Stimulated activated CD4-positive, alpha-beta T cell treated with anti-CD3 and anti-CD28 coated beads, Interleukin-2, amount 100 ng/mL, for 24 hours (primary cell): ENCODE measurements at places on chromosomes 6 and 20.

DNA sequence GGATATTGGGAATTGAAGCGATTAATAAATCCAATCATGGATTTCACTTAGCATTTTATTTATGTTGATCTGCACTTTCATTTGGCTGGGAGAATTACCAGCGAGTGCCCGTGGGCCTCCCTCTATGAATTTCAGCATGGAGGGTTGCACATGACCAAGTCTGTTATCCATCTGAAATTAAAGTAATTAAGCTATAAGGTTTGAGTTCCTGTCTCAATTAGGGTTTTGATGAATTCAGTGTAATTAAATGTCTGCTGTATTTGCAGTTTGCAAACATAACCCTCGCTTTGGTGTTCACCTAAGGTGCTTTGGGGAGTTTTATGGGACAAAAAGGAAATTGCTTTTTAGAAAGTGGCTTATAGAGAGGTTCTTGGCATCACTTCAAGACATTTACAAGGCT, 169.8 kb upstream of the RIN2 start:
- no peak for DNase-seq

GRCh38 chr20:49149281-49150045, 38.7 kb downstream of the STAU1 start:
- DNase-seq: no peak

GRCh38 chr6:140108167-140108566, 733.7 kb upstream of the CITED2 start:
- no peak for DNase-seq

DNA sequence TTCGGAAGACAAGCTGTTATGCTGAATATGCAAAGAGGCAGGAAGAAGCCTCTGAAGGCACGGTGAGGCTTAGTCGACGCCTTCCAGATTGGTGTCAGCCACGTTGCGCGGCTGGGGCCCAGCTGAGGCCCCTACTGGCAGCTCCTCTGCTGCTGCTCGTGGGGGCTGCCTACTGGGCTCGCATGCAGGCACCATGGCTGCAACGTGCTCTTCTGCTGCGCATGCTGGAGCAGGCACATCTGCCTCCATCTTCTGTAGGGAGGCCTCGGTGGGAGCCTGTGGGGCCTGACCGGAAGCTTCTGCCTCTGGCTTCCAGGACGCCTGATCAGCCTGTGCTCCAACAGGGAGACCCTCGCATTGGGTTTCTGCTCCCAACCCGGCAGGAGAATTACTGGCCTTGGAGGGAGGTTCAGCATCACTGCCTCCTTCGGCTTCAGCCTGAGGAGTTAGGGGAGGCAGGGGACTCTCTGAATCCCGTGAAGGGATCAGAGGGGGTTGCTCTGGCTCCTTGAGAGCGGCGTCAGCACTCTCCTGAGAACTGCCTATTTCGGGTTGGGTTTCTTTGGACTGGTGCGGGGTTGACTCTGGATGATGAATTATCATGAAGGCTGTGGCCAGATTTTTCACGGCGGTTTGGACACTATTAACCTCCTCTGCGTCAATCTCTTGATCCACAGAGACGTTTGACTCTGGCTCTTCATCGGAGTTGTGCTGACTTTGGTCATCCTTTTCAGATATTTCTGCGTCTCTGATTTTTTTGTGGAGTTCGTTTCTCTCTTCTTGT, 49.1 kb downstream of the TXLNB start:
- no peak for DNase-seq

GRCh38 chr6:116945809-116946208, 68.8 kb downstream of the RFX6 start:
- no peak for DNase-seq

- no peak for DNase-seq
Measured at GRCh38 chr6:143752459-143752858, 74.7 kb downstream of the PHACTR2 start.

GRCh38 chr20:57698867-57699275, 10.9 kb downstream of the PMEPA1 start:
- no peak for DNase-seq

- no peak for DNase-seq
Measured at GRCh38 chr20:53672484-53673129, 79.0 kb upstream of the ZNF217 start.

DNA sequence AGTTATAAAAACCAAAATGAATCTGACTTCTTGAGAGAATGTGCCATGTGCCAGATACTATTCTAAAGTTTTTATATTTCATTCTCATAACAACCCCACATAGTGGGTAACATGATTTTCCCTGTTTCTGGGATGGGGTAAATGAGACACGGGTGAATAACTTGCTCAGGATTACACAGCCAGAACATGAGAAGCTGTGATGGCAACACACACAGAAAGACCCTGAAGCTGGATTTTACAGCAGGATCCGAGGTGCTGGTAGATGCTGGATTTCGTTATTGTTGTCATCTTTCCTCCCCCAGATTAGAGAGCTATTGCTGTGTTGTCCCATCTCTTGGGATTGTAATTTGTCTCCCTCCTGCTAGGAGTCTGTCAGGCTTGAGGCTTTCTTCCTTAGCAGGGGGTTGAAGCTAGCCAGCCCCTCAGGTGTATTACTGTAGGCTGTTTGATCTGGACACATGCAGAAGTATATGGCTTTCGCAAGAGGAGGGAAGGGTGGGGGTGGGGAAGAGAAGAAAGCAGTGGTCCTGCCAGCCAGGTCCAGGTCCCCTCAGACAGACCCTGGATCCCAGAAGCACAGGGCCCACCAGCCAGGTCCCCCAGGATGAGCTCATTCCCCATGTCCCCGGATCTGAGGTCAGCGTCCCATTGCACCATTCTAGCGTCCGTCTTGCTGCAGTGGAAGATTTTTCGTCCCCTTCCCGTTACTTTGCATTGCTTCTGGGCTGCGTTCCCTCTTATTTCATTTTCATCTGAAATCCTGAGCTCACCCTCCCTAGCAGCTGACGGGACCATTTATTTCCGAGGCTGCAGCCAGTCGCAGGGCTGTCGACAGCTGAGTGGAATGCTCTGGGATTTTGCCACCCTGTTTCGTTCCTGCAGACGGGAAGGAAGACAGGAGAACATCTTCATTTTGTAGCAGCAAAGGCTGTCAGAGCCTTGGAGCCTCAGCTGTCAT, 7.3 kb upstream of the KCNG1 start:
- DNase-seq: no peak
